Osteocyte (in vitro differentiated cells): ENCODE measurements at places on chromosomes 16 and 17. TPM values are rescaled to one million over a fixed set of nuclear protein-coding genes. Genes with fewer than 3 reads are reported as not detected.

The DNAH3 gene
- total RNA-seq = not detected in 2 replicates

The TXNL4B gene
- total RNA-seq = 10.0 and 11.5 TPM in 2 replicates

The TMEM238L gene
- total RNA-seq = not detected in 2 replicates

The NAA38 gene
- 65.8 and 66.2 TPM in 2 replicates for total RNA-seq

The NAT9 gene
- total RNA-seq = 48.6 and 52.5 TPM in 2 replicates

- DNase-seq = peak; percentile 72
- H3K27me3 ChIP-seq = no peaks in the 10 kb centered on the region
- H3K36me3 ChIP-seq = peaks cover 5% of the 10 kb centered on the region
These were observed 897 bp downstream of the TP53I13 start for GRCh38 chr17:29569245-29569950.

GRCh38 chr17:4566785-4567184 lies 6.4 kb upstream of the GGT6 start:
- no peaks in the 10 kb centered on the region for H3K36me3 ChIP-seq
- H3K27ac ChIP-seq = no peak overlapping the region
- H3K4me3 ChIP-seq = no peak overlapping the region
- peaks cover 25% of the 10 kb centered on the region for H3K27me3 ChIP-seq
- DNase-seq = no peak
- peaks cover 12% of the 10 kb centered on the region for H3K4me1 ChIP-seq

DNA sequence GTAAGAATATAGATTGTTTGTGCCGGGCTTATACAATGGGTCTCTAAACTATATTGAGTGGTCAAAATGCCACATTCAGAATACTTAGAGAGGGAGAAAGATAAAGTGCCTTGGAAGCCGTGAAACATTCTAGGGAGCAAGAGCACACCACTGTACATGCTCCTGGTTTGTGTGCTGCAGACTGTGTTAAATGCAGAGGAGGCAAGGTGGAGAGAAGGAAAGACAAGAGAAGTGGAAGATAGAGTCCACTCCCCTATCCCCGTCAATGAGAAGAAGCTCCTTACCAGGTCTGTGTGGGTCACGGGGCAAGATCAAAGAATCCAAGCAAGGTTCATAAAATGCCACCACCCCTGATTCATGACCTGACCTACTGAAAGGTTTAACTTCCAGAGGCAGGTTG lies 267.1 kb upstream of the TBX2 start:
- H3K27ac ChIP-seq = no peak overlapping the region
- DNase-seq = no peak
- peaks cover 16% of the 10 kb centered on the region for H3K4me1 ChIP-seq
- H3K27me3 ChIP-seq = no peaks in the 10 kb centered on the region
- no peaks in the 10 kb centered on the region for H3K36me3 ChIP-seq

- no peak overlapping the region for H3K4me3 ChIP-seq
- H3K4me1 ChIP-seq = no peaks in the 10 kb centered on the region
- H3K27me3 ChIP-seq = peaks cover 3% of the 10 kb centered on the region
- no peaks in the 10 kb centered on the region for H3K36me3 ChIP-seq
These were observed 8.3 kb downstream of the PITPNM3 start for GRCh38 chr17:6548034-6548433.

DNA sequence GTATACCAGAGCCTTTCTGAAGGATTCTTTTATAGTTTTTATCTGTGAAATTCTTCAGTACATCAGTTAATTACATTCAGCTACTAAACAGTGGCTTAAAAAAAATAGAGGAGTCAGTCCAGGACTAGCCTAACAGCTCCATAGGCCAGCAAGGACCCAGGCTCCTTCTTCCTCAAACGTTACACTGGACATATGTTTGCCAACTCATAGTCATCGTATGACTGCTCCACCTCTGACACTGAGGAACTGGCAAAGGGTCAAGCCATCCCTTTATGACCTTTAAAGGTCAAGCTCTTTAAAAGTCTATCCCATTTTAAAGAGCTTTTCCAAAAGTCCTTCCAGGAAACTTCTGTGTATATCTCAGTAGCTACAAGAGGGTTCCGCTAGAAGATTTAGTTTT lies 36.6 kb downstream of the PHLPP2 start:
- H3K27ac ChIP-seq = no peak overlapping the region
- H3K36me3 ChIP-seq = peaks cover 51% of the 10 kb centered on the region
- H3K27me3 ChIP-seq = no peaks in the 10 kb centered on the region
- DNase-seq = no peak
- no peak overlapping the region for H3K4me3 ChIP-seq

GRCh38 chr17:49490276-49490675 lies 4.8 kb upstream of the NGFR start:
- H3K27me3 ChIP-seq = peaks cover 69% of the 10 kb centered on the region
- H3K4me1 ChIP-seq = peaks cover under 1% of the 10 kb centered on the region
- no peak overlapping the region for H3K27ac ChIP-seq
- H3K36me3 ChIP-seq = no peaks in the 10 kb centered on the region
- no peak for DNase-seq
- no peak overlapping the region for H3K4me3 ChIP-seq

DNA sequence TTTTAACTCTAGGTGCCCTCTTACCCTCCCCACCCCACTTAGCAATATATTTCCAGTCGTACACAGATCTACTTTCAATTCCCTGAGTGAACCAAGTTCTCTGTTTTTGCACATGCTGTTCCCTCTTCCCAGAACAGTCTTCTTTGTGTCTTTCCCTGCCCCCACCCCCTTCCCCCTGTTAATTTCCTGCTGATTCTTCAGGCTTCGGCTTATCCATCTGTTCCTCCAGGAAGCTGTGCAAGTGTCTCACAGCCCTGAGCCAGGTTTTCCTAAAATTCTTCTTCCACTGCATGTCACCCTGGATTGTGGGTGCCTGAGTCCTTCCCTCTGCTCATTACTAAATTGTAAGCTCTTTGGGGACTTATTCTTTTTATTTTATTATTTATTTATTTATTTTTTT lies 12.4 kb upstream of the SPOP start:
- no peak for DNase-seq
- no peak overlapping the region for H3K4me3 ChIP-seq
- H3K36me3 ChIP-seq = no peaks in the 10 kb centered on the region
- no peaks in the 10 kb centered on the region for H3K27me3 ChIP-seq

GRCh38 chr16:85353839-85354685 lies 241.8 kb upstream of the CIBAR2 start:
- peaks cover 66% of the 10 kb centered on the region for H3K4me1 ChIP-seq
- H3K4me3 ChIP-seq = no peak overlapping the region
- H3K36me3 ChIP-seq = no peaks in the 10 kb centered on the region

DNA sequence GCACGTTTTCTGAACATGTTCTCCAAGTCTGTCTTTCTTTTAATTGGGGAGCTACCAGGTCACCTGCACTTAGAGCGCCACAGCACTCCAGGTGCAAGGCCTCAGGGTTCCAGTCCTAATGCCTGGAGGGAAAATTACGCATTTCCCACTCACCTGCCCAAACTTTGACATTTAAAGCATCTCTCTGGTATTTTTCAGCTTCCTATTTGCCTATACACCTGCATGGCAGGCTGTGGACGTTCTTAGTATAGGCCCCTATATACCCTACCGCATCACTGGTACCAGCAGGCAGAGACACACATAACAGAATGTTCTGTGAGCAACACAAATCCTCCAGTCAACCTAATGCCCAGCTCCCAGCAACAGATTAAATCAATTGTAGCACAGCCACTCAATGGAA lies 213.3 kb downstream of the MRTFB start:
- peaks cover 3% of the 10 kb centered on the region for H3K36me3 ChIP-seq
- DNase-seq = no peak
- H3K27ac ChIP-seq = no peak overlapping the region
- H3K4me1 ChIP-seq = peaks cover 13% of the 10 kb centered on the region
- H3K4me3 ChIP-seq = peak overlapping the region; percentile 27
- H3K27me3 ChIP-seq = no peaks in the 10 kb centered on the region

- H3K27ac ChIP-seq = no peak overlapping the region
- no peaks in the 10 kb centered on the region for H3K4me1 ChIP-seq
- H3K27me3 ChIP-seq = no peaks in the 10 kb centered on the region
These were observed 55.4 kb upstream of the ENDOV start for GRCh38 chr17:80359422-80360110.
